ENCODE measurements at places on chromosomes 3 and 15. TPM values are rescaled to one million over a fixed set of nuclear protein-coding genes. Genes with fewer than 3 reads are reported as not detected.

The FBXO45 gene
- 11.0 TPM for total RNA-seq

The LMOD3 gene
- total RNA-seq: not detected

The EFCC1 gene
- not detected for total RNA-seq

The ZMYND10 gene
- 1.2 TPM for total RNA-seq

The SNAPC5 gene
- total RNA-seq: 16.0 TPM

The PLCH1 gene
- 0.11 TPM for total RNA-seq

The CADPS gene
- total RNA-seq: 11.9 TPM

The CAND2 gene
- 6.4 TPM for total RNA-seq

The ST3GAL6 gene
- total RNA-seq: 12.9 TPM

The CHRNA5 gene
- total RNA-seq: 5.1 TPM

The GNAT1 gene
- not detected for total RNA-seq

The ACOX2 gene
- total RNA-seq: 10.2 TPM

The ATR gene
- 39.7 TPM for total RNA-seq

The ARRDC4 gene
- total RNA-seq: 8.4 TPM

The DYNLT2B gene
- total RNA-seq: 7.9 TPM

The SLC15A2 gene
- 0.11 TPM for total RNA-seq

The ZNF662 gene
- 1.9 TPM for total RNA-seq

The CASR gene
- not detected for total RNA-seq

The GOLGA6D gene
- total RNA-seq: not detected

Measured in uterine smooth muscle cell (primary cell).